ENCODE measurements at places on chromosomes 2 and 18.

DNA sequence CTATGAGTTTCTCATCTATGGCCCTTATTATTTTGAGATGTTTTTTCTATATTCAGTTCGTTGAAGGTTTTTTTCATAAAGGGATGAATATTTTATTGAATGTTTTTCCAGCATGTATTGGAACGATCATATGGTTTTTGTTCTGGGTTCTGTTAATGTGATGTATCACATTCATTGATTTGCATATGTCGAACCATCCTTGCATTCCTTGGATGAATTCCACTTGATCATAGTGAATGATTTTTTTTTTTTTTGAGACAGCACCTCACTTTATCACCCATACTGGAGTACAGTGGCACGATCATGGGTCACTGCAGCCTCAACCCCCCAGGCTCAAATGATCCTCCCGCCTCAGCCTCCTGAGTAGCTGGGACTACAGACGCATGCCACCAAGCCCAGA lies 5.5 kb upstream of the NEMP2 start:
- DNase-seq, result no peak

DNA sequence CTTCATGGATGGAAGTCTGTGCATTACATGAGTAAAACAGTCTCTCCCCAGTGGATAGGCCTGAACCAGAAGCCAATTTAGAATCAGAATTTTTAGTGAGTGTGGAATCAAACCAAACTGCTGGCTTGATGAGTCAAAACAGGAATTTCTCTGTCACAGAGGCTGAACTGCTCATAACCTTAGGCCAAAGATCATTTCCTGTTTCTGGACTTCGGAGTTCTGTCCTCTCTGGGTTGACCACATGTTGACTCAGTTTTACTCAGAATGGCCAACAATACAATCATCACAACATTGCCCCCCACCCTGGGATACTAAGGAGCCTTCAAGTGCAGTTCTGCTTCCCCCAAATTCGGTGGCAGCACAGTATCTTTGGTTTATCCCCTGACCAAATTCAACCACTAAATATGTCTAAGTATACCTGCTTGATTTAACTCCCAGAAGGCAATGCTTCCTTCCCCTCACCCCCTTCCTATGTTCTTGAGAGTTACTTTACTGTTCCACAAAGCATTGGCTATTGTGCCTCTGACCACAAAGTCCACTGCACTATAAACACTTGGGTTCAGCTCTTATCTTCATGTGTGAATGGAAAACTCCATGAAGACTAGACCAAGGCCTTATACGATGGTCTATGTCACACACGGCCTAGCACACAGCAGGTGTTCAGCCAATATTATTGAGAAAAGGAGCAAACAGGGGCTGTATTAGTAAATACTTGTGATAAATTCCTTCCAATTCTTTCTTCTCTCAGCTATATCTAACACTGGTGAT lies 67.8 kb downstream of the NXPH2 start:
- DNase-seq, result no peak

DNA sequence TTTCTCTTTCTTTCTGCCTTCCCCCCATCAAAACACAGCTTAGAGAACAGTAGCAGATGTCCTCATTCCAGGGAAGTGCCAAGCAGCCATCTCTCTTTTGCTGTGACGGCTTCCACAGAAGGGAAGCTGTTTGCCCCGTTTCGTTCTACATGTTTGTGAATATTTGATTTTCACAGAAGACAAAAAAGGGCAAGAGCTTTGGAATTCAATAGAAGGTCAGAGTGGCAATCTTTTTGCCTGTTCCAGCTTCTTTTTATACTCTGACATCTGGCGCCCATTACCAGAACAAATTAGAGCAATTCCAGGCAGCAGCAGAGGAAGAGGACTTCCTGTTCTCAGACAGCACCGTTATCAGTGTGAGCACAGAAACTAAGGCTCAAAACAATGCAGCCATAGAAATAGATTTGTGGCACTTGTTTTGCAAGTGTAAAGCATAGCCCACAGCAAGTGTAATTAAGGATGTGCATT lies 79.0 kb upstream of the CDH19 start:
- no peak for DNase-seq

DNA sequence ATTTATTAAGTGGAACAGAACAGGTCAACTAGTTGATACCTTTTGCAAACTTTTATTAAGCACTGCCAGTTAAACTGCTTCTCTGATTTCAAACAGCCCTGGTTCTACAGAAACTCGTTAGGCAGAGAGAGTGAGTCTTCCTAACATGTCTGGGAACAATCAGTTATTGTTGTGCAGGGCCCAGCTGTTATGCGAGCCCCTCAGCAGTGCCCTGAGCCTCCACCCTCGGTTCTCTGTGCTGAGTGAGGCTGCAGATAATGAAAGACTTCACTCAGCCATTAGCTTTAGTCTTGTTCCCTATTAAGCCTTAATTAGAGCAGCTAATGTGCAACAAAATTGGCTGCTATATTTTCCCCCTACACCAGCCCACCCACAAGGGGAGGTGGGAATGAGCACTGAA lies 39.6 kb downstream of the KCTD18 start:
- DNase-seq, result no peak

GRCh38 chr2:9285921-9286320 lies 79.3 kb downstream of the ASAP2 start:
- DNase-seq, result no peak
